Stimulated activated CD8-positive, alpha-beta memory T cell treated with anti-CD3 and anti-CD28 coated beads, Interleukin-4, amount 100 ng/mL, for 48 hours (primary cell): ENCODE measurements at places on chromosomes 3 and 15.

DNA sequence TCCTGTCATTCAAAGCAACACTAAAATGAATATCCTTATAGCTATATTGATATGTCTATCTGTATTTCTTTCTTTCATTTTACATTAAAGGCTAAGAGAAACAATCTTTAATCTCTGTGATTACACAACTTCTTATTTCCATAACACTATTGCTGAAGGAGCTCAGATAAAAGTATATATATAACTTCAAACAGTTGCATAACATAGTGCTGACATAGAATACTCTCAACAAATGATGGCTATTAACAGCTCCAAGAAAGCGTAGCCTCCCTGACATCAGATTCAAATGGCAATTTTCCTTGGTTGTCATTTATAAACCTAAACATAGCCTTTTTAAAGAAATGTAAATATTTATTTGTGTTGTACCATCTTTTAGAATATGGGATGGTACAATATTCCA lies 116.6 kb upstream of the PTPRG start:
- no peak for DNase-seq

DNA sequence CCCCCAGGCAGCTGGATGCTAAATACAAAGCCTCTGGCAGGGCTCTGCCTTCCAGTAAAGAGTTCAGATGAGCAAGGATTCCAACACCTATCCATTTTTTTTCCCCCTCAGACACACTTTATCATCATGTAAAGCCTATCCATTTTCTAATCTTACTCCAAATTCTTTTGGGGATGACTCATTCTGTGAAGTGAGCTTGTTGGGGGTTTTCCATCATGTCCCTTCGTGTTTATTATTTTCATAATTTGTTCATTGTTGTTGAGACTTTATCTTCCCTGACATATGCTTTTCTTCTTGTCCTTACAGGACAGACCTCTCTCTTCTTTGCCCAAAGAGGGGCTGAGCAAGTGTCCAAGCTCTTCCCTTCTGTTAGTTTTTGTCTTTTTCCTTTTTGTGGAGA lies 34.7 kb upstream of the SH3BP5 start:
- DNase-seq = no peak

DNA sequence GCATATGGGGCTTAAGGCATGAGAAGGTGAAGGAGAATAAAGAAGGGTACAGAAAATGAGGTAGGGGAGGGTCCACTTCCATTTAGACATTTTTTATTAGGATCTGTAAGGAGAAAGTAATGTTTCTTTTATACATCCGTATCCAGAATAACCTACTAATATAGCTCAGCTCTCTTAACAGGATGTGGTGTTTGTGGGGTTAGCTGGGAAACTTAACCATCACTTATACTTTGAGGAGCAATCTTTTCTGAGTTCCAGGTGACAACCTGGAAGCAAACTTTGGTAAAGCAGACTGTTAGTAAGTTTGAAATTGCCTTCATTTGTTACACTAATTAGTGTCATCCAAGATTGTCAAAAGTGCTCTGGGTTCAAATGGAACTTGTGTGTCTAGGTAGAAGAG lies 36.6 kb downstream of the BUB1B start:
- no peak for DNase-seq

- DNase-seq = no peak
Measured at GRCh38 chr3:182092662-182093262, 381.0 kb downstream of the SOX2 start.

DNA sequence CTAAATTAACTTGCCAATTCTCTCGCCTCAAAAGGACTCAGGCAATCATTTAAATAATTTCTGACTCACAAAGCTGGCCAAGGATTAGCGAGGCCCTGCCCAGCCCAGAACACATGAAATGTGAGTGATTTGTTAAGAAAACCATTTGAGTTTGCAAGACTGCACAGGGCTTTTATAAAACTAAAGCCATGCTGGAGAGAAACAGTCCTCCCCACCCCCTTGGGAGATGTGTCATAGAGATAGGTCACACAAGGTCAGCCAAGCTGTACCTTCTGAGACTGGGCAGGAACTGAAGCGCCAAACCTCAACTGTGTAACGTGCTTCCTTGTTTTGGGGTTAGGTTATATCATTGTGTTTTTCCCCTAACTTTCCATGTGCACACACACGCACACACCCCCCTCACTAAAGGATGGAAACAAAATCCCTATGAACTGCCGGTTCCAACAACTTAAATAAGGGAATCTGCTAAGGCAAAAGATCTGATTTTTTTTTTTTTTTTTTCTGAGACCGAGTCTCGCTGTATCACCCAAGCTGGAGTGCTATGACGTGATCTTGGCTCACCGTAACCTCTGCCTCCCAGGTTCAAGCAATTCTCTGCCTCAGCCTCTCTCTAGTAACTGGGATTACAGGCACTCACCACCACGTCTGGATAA lies 8.1 kb downstream of the SPATA12 start:
- no peak for DNase-seq

DNA sequence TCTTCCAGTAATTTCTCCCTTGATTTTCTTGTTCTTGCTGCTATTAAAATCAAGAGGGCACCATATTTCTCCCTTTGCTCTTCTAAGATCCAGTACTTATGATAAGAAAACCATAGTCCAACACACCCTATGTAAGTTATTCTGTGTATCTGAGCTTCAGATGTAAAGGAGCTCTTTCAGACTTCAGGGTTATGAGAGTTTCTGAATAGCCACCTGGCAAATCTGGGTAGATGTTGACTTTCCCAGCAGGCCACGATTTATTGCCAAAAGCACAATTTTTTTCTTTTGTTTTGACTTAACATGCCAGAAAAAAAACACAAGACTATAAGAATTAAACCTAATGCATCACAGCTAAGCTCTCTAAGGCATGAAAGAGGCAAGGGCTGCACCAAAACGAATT lies 1045.0 kb downstream of the FHIT start:
- no peak for DNase-seq

DNA sequence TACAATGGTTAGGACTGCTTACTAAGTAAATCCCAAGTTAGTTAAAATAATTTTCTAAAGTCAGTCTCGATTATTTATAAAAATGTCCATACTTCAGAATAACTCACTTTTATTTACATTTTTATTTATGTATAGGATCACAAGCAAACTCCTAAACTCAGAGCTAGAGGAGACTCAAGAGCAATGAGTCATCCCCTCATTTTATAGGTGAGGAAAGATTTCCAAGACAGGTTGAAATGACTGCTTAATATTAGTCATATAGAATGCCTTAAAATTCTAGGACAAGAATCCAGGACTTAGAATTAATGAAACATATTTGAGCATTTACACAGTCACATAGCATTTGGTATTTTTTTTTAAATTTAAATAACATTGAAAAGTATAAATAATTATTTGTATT lies 983.8 kb downstream of the SI start:
- DNase-seq = no peak

DNA sequence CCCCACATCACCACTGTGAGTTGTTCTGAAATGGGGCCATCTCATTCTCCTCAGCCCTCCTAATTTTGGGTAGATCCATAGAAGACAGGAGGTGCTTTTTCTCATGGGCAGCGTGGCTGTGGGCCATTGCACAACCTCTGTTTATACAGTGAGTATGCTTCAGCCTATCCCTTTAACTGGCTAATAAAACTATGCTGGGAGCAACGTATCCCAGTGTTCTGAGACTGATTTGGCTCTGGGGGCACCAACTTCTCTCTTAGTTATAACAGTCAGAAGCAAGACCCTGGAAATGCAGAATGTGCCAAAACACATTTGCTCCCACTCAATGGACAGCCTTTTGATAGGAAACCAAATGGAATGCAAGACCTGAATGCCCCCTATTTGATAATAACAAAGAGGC lies 97.1 kb upstream of the ICE2 start:
- DNase-seq = no peak

DNA sequence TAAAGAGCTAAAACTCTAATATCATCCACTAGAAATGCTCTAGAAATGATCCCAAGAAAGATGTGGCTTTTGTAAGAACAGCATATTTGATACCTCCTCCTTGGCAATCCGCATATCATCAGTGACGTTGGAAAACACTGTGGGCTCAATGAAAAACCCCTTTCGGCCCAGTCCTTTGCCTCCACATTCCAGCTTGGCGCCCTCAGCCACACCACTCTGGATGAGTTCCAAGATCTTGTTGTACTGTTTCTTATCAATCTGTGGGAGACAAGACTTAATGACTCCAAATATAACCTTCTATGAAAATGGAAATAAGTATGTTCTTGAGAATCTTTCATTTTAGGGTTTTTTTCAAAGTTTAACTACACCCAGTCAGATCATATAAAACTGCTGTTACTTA lies 103.6 kb downstream of the ALDH1A2 start:
- DNase-seq = no peak

GRCh38 chr3:197027896-197028727 lies 1.5 kb downstream of the MELTF start:
- DNase-seq = peak; percentile 23
